ENCODE measurements at places on chromosomes 1 and 21. TPM values are rescaled to one million over a fixed set of nuclear protein-coding genes. Genes with fewer than 3 reads are reported as not detected.

DNA sequence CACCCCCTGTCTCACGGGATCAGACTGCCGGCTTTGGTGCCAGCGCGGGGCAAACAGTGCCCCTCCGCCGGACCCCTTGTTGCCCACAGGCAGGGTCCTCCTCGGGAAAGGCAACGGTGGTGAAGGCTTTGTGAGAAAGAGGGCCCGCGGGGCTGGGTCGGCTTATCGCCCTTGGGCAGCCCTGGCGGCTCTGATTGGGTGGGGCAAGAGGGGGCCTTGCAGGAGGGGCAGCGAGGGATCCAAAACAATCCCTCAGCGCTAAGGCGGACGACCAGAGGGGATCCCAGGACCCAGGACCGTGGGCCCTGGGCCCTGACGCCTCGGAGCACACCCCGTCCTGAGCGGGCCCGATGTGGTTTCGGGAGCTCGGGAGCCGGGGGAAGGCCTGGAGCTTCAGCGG, 3.9 kb upstream of the ZNF678 start:
- no peak for DNase-seq

GRCh38 chr1:53557830-53558738, 98.9 kb downstream of the DMRTB1 start:
- DNase-seq, result no peak

GRCh38 chr1:150613061-150613920, 16.1 kb downstream of the ENSA start:
- peak; percentile 93 for DNase-seq

GRCh38 chr1:154843636-154844296, 26.3 kb downstream of the KCNN3 start:
- DNase-seq, result no peak

GRCh38 chr21:25283720-25284119, 323.6 kb downstream of the MRPL39 start:
- DNase-seq, result peak; percentile 9

GRCh38 chr1:164659621-164660411, 100.8 kb downstream of the PBX1 start:
- DNase-seq, result no peak

Gene C1orf141
- not detected for total RNA-seq

- no peak for DNase-seq
Measured at GRCh38 chr1:100249155-100249536, 488 bp downstream of the DBT start.

Gene CITED4
- 71.1 TPM for total RNA-seq

Gene SPATA45
- total RNA-seq, result not detected

Gene LAPTM5
- total RNA-seq, result not detected

DNA sequence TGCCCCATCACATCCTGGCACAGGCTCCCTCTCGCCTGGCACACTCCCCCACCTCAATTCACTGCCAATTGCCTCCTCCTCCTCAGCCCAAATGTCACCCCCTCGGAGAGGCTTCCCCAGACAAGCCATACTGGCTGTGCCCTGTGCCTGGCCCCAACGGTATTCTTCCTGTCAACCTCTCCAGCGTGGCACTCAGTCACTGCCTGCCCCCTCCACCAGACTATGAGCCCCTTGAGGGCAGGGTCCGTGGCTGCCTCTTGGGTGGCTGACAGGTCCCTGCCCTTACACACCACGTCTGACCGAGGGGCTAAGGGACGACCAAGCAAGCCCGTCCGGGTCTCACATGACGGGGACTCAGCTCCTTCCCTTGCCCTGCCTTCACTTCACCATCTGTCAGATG, 74.9 kb downstream of the MRPL37 start:
- no peak for DNase-seq

- no peak for DNase-seq
Measured at GRCh38 chr1:113129529-113130185, 56.7 kb downstream of the LRIG2 start.

DNA sequence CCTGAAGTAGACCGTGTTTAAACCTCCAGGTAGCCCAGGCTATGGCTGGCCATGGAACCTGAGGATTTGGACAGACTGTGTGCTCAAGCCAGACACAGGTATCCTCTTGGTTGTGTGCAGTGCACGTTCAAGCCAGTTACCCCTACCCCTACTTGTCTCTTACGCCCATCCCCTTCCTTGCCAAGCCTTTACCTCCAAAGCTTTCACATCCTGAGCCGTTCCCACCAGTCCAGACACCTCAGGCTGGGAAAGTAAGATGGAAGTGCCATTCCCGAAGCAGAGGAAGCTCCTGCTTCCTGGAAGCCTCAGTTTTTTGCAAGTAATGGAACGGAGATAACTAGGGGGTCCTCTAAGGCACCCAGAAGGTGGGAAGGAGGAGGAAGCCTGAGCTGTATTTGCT, 41.5 kb upstream of the HMGB4 start:
- no peak for DNase-seq

- no peak for DNase-seq
Measured at GRCh38 chr1:214120951-214121350, 133.2 kb downstream of the PROX1 start.

- no peak for DNase-seq
Measured at GRCh38 chr1:28066393-28067154, 21.8 kb downstream of the EYA3 start.

DNA sequence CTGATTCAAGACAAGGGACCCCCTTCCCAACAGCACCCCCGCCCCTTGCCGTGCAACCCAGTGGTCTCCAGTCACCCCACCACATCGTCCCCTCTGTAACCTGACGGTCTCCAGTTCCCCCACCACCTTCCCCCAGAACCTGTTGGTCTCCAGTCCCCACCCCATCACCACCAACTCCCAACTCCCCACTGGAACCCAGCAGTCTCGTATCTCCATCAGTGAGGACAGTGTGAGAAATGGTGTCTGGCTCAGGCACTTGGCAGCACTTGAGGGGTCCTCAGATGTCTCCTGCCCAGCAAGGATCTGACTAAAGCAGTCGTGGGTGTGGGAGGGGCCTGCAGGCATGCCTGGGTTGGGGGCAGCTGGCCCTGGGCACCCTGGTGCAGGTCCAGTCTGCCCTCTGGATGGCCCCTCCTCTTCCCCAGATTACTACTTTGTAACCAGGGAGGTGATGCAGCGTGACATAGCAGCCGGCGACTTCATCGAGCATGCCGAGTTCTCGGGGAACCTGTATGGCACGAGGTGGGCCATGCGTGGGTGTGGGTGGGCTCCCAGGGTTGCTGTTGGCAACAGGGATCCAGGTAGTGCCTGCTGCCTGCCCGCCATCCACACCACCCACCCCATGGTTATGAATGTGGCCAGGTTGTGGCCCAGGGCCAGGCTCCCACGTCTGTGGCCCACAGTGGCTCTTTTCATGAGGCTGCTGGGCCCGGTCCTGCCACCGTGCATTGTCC, 3.1 kb upstream of the GJC2 start:
- no peak for DNase-seq

Gene ECM1
- 12.0 TPM for total RNA-seq

Gene PPFIA4
- total RNA-seq, result 3.4 TPM

Gene SEC16B
- total RNA-seq, result 0.38 TPM

DNA sequence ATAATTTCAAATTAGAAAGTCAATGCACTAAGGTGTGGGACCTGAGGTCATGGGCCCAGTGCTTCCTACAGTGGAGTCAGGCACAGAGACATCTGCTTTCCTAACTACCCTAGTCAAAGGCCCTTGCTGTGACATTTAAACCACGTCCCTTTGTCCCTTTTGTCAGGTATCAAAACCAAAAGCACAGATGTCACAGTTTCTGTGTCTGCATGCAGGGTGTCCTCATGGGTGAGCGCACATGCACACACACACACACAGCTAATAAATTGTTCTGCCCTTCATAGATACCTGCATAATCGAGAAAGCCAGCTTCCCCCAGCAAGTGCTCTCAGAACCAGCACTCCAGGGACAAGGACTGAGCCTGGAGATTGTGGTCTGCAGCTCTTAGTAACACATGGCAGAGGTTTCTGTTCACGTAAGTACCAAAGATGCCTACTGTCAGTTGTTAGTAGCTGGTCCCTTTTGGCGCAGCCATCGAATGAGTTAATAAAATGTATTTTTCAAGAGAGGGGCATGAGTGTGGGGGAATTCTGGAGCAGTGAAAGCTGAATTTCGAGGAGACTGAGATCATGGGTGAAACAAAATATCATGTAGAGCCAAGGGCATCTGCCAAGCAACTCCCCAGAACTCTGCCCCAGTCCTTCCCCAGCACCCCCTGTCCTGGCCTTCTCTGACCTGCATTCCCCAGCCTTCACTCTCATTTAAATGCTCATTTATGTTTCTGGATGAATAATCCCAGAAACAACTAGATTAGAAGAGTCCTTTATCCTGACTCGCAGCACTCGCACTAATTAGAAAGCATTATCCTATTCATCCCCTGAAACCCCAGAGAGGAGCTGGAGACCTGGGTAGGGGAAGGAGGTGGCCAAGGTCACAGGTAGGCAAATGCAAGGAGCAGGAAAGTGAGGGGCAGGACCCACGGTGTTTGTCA, 25.5 kb downstream of the TNR start:
- DNase-seq, result no peak

Gene SPRR2E
- not detected for total RNA-seq

Gene CSF3R
- total RNA-seq, result 0.20 TPM

- DNase-seq, result no peak
Measured at GRCh38 chr1:203299169-203299568, 6.2 kb upstream of the BTG2 start.

Gene HTR1D
- 3.7 TPM for total RNA-seq

Gene DAB1
- 0.17 TPM for total RNA-seq

GRCh38 chr21:45289655-45290515, 2.2 kb upstream of the POFUT2 start:
- DNase-seq, result no peak

DNA sequence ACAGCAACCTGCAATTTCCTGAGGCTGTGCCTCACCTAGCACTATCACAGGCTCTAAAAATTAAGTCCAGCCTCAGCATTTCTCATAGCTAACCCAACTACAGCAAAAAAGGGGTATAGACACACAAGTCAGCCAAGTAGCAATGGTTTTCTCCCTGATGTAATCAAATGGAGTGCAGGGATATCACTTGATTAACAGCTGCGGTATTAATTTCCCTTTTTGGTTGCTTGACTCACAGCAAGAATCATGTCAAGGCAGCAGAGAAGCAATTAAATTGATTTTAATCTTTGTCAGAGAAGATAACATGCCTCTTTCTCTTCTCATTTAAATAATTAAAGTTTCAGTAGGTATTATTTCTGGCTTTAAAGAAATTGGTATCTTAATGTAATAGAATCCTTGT, 278.9 kb downstream of the RWDD3 start:
- DNase-seq, result no peak

DNA sequence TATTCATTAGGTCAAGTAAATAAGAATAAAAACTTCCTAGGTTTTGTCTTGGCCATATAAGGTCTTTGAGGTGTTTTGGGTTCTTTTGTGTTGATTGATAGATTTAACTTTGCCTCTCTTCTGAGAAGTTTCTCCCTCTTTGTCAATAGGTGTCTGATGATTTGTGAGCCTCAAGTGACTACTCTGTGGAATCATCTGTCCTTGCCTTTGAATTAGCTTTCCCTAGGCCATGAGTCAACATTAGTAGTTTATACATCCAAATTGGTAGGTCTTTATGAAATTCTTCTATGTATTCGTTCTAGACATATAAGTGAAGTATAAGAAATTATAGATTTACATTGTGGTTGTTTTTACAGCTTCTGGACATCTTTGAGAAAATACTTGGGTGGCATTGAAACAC, 864.4 kb downstream of the USP25 start:
- DNase-seq, result no peak

DNA sequence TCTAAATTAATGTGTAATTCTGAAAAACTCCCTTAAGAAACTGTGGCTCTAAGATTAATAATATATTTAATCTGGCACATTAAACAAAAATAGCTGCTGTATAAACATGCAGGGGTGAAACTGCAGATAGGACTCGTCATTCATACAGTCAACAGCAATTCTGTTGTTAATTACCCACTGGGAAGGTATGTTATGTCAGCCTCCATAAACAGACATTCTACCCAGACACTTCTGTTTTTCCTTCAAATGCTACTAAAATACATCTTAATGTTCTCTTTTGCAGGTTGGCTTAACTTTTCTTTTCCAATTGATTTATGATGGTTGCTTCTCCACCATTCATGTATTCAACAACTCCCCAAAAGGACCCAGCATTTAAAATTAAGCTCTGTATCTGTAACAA, 165.6 kb downstream of the SIPA1L2 start:
- no peak for DNase-seq

- DNase-seq, result no peak
Measured at GRCh38 chr1:91877574-91878208, 8.3 kb downstream of the TGFBR3 start.

Gene RIPPLY3
- total RNA-seq, result 0.20 TPM

Data from NCI-H460 (cell line).